ENCODE measurements at places on chromosomes 7 and 10.

- peak; percentile 97 for DNase-seq
Measured at GRCh38 chr10:16944402-16944801, 127.2 kb upstream of the RSU1 start.

DNA sequence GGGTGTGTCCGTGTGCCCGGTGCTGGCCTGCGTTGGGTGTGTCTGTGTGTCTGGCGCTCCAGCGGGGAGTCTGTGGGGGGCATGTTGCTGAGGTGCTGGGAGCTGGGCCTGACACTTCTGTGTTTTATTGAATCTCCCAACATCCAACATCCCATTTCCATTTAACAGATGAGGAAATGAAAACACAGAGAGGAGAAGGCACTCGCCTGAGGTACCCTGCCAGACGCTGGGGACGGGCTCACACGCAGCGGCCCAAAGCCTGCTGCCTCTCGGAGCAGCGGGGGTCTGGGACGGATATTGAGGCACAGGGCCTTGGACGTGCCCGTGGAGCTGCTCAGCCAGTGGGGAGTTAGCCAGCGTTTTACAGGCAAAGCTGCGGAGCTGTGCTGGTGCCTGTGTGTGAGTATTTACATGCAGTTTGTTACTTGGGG is 133.9 kb downstream of the DNAJB6 start:
- DNase-seq = no peak

GRCh38 chr10:7696545-7696944 is 6.6 kb upstream of the ITIH2 start:
- DNase-seq = no peak

DNA sequence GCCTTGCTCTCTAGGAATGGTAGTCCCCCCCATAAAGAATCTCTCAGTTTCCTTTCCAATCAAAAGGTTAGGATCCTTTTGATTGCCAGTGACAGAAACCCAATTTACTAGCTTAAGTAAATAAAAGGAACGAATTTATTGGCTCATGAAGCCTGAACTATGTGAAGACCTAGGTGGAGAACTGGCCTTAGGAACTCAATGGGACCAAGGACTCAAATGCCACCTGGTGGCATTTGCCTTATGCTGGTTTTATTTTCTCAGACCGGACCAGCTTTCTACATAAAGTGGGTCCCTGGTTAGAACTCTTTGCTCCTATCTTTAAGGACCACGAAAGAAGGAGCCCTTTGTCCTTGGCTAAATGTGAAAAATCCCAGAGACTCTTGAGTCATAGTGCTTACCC is 25.4 kb downstream of the CFTR start:
- DNase-seq = no peak

DNA sequence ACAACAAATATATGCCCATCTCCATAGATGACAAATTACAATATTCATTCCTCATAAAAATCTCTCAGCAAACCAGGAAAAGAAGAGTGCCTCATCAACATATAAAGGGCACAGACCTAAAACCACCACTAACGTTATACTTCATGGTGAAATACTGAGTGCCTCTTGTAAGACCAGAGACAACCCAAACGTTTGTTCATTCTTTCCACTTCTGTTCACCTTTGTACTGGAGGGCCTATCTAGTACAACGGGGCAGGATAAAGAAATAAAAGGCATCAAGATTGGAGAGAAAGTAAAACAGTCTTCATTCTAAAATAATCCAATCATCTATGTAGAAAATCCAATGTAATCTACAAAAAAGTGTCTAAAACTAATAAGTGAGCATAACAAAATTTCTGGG is 79.1 kb downstream of the LARP4B start:
- no peak for DNase-seq

- DNase-seq = no peak
Measured at GRCh38 chr7:94169682-94170081, 165.5 kb upstream of the BET1 start.

DNA sequence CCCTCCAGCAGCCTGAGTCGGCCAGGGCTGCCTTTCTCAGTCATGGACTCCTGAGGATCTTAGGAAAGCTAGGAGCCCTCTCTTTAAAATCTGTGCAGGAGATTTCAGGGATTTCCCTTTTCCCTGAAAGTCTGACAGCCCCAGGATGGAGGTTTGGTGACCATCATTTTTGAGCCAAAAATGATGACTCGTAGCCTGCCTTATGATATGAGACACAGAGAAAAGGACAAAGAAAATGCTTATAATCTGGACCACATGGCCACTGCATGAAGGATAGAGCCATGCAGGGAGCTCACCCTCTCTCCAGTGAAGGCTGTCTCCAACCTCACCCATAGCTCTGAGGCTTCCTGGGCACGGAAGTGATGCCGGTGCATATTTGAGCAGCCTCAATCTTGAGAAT is 106.6 kb upstream of the CHST15 start:
- no peak for DNase-seq

DNA sequence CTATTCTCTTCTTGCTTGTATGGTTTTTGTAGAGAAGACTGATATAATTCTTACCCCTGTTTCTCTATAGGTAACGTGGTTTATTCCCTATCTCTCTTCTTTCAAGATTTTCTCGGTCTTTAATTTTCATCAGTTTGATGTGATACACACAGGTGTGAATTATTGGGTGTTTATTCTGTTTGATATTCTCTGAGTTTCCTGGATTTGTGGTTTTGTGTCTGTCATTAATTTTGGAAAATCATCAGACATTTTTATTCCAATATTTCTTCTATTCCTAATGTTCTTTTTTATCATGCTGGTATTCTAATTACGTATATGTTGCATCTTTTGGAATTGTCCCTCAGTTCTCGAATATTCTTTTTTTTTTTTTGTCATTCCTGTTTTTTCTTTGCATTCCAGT is 225.0 kb upstream of the CSTF2T start:
- DNase-seq = no peak

DNA sequence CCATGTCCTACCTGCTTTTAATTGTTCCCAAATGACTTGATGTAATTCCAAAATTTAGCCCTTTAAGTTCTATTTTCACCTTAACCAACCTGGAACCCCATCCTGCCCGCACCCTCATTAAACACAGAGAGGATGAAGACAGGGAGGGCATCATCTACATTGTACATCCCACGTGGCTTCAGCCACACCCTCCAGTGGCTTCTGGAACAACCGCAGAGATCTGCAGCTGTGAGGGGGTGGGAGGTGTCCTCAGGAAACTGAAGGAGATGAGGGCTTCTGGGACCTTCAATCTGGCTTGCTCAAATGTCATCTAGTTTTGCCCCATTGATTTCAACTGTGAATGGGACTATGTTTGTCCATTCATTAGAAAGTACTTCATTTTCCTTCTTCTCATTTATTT is 39.0 kb downstream of the AKR1B1 start:
- DNase-seq = no peak

- no peak for DNase-seq
Measured at GRCh38 chr10:1184541-1185430, 128.6 kb downstream of the WDR37 start.

DNA sequence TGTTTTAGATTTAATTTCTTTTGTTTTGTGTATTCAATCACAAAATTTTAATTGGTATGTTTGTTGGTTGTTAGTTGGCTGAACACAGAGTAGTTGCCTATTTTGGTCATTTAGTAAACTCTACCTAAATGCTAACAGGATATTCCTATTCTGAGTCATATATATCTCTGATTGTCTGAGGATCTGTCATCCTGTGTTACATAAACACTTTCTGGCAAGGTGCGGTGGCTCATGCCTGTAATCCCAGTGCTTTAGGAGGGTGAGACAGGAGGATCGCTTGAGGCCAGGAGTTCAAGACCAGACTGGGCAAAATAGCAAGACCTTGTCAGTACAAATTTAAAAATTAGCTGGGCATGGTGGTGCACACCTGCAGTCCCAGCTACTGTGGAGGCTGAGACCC is 178.6 kb downstream of the PLCE1 start:
- DNase-seq = no peak

- no peak for DNase-seq
Measured at GRCh38 chr7:6647080-6647479, 10.0 kb downstream of the ZNF316 start.

- DNase-seq = no peak
Measured at GRCh38 chr10:111344804-111345203, 268.0 kb downstream of the ADRA2A start.

DNA sequence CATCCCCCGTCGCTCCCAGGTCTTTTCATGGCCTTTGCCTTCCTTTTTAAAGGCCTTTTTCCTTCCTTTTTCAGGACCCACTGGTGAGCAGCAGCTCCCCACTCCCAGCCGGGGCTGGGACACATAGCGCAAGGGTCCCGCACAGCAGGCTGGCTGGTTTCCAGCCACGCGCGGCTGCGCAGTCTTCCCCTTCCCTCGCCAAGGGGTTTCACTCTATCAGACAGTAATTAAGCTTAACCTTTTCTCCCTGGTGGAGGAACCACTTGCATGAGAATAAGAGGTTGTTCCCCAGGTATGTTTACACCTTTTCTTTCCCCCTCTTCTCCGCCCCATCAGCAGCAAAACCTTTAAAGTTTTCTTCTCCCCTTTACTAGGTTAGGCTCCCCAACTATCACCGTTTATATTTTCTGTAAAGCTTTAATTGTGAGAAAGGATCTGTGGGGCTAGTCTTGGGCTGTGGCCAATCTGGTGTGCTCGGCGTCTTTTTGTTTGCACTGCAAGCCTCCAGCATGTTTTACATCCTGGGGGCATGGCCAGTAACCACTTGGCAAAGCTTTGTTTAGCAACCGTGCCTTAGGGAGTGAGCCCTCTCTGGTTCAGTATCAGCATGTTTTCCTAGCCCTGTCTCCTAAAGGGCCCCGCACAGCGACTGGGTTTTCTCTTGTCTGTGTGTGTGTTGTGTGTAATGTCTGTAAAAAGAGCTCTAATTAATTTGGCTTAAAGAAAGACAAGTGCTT is 219.6 kb downstream of the PHF14 start:
- DNase-seq = no peak

- no peak for DNase-seq
Measured at GRCh38 chr7:107210400-107210799, 41.6 kb downstream of the HBP1 start.

GRCh38 chr7:4255336-4255735 is 426.8 kb upstream of the FOXK1 start:
- DNase-seq = no peak

GRCh38 chr10:120810298-120810697 is 40.9 kb upstream of the WDR11 start:
- no peak for DNase-seq

DNA sequence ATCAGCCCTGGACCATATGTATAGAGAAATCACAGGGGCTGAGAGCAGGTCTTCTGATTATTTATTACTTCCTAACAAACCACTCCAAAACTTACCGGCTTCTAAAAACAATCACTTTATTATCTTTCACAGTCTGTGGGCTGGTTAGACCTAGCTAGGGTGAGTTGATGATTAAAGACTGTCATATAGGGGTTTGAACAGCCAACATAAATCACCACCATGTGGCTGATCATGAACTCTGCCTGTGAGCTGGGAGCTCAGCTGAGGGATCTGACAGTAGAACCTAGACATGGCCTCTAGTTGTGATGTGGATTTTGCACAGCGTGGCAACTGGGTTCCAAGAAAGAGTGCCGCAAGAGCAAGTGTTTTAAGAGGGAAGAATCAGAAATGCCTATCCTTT is 305.4 kb downstream of the CSTF2T start:
- no peak for DNase-seq

GRCh38 chr7:151086802-151087244 is 548 bp downstream of the AGAP3 start:
- no peak for DNase-seq

GRCh38 chr7:42057331-42057730 is 179.7 kb downstream of the GLI3 start:
- no peak for DNase-seq

DNA sequence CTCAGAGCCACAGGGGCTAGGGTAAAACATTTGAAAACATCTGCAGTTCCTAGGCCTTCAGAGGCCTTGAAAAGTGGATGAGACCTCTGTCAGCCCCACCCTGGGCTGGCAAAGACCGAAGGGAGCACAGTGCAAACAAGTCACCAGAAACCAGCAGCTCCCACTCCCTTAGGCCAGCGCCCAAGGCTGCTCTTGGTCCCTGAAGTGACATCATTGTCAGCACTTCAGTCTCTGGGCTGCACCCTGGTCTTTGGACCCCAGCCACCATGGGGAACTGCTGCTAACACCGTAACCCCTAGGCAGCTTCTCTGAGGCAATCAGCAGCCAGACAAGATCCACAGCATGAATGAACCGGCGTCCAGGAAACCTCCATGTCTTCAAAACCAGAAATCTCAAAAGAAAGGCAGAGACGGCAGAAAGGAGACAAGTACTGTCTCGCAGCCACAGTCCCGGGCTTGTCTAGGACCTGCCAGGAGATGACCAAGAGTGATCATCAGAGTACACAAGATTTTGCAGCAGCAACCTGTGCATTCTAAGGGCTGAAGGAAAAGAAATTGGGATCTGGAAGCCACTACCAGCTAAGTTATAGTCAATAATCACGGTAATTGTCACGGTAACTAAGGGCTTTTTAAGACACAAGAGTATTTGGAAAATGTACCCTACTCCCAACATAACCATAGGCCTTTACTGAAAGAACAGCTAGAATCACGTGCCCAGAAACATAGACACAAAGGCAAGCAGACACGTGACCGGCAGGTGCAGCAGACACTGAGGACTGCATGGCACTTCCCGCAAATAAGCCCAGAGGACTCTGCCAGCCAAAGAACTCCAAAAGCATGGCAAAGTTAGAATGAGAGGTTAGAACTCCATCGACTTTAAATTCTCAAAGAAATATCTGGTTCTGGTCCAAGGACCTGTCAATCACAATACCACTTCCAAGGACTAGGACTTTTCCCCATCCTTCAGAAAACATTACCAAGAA is 23.3 kb downstream of the CPXM2 start:
- DNase-seq = no peak

DNA sequence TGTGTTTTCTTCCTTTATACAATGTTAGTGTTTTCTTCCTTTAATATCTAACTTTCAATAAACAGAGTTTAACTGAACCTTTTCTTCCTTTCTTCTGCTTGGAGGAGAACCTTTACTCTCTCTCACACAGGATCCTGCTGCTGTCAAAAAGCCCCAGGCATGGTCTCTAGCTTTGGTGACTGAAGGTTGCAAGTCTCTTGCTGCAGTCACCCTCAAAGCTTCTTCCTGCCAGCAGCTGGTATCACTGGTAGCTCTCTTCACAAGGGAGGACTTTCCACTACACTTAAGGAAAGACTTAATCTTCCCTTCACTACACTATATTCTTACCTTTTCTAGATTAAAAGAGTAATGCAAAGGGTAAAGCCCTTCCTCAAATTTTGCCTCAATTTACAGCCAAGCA is 153.4 kb downstream of the SGMS1 start:
- DNase-seq = no peak

GRCh38 chr7:69889976-69890351 is 291.7 kb downstream of the AUTS2 start:
- DNase-seq = no peak

Data from fibroblast of skin of left quadriceps (primary cell).